ENCODE measurements at places on chromosomes 2 and 18.

DNA sequence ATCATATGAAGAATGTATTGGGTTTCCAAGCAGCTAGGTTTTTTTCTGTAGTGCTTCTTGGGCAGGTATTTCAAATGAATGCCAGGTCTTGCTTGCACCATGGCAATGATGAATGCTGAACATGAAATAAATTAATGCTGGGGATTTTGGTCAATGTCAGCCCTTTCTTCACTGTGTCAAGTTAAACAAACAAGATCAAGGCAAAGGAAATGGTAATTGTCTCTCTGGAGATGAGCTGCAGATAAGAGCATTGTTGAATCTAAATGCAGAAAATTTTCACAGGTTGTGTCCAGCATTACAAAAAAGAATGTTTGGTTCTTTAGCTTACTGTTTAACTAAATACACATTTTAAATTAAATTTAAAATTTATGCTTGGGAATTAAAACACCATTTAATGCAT lies 144.3 kb downstream of the GPD2 start:
- no peak for DNase-seq

DNA sequence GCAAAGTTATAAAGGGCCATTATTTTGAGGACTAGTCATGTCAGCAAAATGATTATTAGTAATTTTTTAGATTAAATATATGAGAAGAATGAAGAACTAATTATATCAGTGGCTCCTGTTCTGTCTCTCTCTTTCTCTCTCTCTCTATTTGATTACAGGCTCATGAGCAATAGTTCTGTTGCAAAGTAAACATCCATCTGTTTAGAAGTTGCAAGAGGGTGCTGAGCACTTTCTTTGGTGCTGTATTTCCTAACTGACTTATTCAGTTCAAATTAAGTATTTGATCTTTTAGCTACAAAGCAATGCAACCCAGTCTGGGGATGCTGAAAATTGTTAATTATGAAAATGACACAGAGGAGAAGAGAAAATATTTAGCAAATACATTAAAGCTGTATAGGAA lies 408.1 kb upstream of the UBE2E3 start:
- no peak for DNase-seq

DNA sequence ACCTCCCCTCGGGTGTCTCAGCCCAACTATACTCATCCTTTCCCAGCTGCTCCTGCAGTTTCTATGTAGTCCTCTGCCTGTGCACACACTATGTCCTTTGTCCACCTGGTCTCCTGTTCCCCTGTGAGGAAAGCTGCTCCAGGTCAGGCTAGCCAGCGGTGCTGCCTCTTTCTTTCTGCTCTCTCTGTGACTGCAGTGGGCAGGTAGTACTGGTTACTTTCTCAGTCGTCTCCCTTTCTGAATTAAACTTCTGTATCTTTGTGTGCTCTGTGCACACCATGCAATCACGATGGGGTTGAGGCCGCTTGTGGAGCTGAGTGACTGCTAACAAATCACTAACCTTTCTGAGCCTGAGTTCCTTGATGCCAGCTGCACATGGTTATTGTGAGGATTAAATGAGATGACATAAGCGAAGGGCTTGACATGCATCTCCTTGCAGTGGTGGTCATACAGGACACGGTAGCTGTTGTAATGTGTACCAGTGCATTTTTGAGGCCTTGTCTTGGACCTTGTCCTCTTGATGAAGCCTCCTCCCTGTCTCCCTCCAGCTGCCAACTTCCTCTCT lies 3.5 kb downstream of the FARP2 start:
- no peak for DNase-seq

DNA sequence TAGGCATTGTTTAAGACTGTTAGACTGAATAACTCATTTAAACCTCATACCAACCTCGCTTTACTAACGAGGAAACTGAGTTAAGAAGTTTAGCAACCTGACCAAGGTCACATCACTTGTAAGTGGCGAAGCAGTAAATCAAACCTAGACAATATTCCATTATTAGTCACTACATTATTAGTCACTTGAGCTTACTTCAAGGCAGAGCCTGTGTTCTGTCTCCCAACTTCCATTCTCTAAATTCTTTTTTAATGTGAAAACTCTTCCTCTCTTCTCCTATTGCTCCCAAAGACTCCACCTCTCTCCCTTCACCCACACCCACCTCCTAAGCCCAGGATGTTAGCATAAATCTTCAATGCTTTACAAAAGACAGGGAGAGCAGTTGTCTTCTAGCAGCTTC lies 156.5 kb downstream of the ARL6IP6 start:
- DNase-seq, result no peak

- no peak for DNase-seq
Observed at GRCh38 chr2:36059691-36060090, 295.9 kb upstream of the CRIM1 start.

- no peak for DNase-seq
Observed at GRCh38 chr2:215332872-215333595, 21.2 kb downstream of the ATIC start.

GRCh38 chr18:32805354-32805753 lies 32.5 kb upstream of the KLHL14 start:
- no peak for DNase-seq

DNA sequence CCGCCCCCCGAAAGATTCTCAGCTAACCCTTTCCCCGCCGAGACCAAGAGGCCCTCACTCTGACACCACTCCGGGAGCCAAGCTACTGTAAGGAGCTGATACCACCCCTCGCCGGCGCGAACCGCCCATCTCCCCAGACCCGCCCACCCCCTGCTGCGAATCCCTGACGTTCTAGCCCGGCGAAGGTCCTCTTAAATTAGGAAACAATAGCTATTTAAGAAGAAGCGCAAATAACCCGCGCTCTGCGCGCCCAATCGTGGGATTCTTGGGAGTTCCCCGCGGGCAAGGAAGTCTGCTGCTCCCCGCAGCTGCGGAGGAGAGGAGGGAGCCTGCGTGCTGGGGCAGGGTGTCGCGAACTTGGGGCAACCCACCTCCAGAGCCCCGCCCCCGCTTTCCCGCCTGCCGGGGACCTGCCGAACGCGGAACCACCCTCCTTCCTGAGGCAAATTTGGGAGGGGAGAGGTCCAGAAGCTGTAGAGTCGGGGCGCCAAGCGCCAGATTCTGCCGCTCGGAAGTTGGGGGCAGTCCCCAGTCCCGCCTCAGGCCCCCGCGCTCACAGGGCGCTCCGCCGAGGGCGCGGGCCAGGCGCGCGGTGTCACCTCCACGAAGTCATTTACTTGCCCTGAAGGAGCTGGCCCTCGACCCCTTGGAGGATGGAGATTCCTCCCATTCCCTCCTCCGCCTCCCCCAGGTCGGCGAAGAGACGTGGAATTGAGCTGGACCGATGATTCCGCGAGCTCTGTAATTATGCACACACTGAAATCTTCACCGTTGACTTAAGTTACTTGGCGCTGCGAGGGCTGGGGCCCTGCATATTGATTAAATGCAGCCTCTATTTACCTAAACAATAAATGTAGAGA lies 8.4 kb upstream of the SP9 start:
- DNase-seq, result no peak

DNA sequence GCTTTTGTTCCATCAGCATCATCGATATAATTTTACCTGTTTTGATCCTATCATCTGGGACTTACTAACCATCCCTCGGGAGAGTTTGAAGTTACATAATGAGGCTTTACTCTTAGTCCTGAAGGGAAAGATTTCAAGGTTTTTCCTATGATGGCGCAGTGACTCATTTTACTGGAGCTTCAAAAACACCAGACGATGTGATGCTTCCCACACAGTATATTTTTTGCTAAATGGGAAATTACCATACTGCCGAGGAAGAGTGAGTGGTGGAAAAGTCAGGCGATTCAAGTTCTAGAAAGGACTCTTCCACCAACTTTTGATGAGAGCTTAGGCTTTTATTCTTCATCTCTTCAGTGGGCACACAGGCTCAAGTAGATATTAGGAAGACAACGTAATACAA lies 44.6 kb upstream of the GCG start:
- DNase-seq, result no peak

GRCh38 chr2:182381225-182381624 lies 45.6 kb downstream of the PDE1A start:
- DNase-seq, result no peak

- DNase-seq, result no peak
Observed at GRCh38 chr2:156483741-156484173, 47.6 kb downstream of the GPD2 start.

DNA sequence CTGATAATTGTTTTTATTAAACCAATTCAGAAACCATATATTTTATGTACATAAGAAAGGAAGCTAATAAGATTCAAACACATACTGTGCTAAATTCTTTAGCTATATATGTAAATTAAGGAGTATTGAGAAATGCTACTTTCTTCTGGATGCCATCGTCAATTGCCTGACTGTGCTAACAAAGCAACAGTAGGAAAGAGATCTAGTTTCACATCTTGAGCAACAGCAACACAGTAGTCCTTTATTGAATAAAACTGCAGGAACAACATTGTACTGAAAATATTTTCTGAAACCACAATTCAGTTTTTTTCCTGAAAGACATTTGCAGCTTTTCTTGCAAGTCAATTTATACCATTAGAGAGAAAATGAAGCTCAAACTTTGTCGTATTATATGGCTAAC lies 1404.9 kb upstream of the SLC39A10 start:
- no peak for DNase-seq
